Thoracic aorta endothelial cell (primary cell): ENCODE measurements at places on chromosomes 13 and 19. TPM values are rescaled to one million over a fixed set of nuclear protein-coding genes. Genes with fewer than 3 reads are reported as not detected.

Gene STAP2
- 3.6 and 6.2 TPM in 2 replicates for total RNA-seq

Gene PSPC1
- total RNA-seq = 82.0 and 96.9 TPM in 2 replicates

Gene COL5A3
- total RNA-seq = under 0.01 TPM in 1 of 2 replicates, not detected in the other

Gene C19orf85
- total RNA-seq = not detected in 2 replicates

Gene ADGRE3
- not detected in 2 replicates for total RNA-seq
